ENCODE measurements at places on chromosomes 4 and X.

DNA sequence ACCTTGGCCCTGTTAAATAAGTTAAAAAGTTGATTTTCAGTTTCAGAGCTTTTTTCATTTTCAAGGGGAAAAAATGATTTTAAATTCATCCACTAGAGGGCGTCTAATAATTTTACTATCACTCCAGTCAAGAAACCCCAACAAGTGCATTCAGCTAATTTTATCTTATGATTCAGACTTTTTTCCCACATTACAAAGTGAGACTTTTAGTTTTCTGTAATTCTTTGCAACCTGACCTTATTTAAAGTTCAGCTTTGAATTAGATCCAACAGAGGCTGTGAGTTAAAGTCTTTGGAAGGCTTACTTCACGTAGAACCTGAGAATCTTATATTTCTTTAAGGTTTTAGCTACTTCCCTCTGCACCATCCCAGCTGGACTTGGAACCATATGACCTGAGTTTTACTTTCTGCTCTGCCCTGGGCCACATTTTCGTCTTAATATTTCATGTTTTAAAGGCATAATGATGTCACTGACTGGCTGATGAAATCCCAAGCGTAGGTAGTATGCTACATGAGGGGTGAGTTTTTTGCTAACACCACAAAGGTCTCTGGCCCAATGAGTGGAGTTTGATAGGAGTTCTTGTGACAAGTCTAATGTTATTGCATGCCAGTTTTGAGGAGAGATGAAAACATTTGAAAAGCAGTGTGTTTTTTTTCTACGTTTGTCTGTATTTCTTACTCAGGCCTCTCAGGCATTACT lies 7.2 kb downstream of the GNRHR start:
- DNase-seq, result no peak

- no peak for DNase-seq
Measured at GRCh38 chr4:151760002-151760401, 805 bp downstream of the GATB start.

GRCh38 chr4:158581161-158581560 lies 59.5 kb downstream of the RXFP1 start:
- no peak for DNase-seq

- DNase-seq, result no peak
Measured at GRCh38 chrX:127085939-127086338, 266.4 kb downstream of the PRR32 start.

DNA sequence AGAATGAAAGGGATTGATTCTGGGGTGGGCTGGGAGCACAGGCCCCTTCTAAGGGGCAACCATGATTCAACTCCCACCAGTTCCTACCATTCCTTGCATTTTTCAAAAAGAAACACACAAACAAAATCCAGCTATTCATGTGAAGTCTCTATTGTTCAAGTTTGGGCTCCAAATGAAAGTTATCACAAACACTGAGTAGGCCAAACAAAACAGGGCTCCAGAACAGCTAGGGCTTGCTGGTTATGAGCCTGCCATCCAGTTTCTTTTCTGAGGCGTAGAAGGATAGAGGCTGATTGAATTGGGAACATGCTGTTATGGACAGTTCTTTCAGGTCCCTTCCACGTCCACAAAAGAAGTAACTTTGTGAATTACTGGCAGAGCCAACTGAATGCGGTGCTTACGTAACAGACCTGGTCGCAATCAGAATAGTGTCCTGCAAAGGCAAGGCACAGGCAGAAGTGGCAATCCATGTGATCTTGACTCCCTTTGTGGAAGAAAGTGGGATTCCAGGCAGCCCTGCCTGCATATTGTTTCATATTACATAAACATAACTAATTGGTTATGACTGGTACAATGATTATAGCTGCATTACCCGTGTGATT lies 244.5 kb downstream of the SCFD2 start:
- no peak for DNase-seq

DNA sequence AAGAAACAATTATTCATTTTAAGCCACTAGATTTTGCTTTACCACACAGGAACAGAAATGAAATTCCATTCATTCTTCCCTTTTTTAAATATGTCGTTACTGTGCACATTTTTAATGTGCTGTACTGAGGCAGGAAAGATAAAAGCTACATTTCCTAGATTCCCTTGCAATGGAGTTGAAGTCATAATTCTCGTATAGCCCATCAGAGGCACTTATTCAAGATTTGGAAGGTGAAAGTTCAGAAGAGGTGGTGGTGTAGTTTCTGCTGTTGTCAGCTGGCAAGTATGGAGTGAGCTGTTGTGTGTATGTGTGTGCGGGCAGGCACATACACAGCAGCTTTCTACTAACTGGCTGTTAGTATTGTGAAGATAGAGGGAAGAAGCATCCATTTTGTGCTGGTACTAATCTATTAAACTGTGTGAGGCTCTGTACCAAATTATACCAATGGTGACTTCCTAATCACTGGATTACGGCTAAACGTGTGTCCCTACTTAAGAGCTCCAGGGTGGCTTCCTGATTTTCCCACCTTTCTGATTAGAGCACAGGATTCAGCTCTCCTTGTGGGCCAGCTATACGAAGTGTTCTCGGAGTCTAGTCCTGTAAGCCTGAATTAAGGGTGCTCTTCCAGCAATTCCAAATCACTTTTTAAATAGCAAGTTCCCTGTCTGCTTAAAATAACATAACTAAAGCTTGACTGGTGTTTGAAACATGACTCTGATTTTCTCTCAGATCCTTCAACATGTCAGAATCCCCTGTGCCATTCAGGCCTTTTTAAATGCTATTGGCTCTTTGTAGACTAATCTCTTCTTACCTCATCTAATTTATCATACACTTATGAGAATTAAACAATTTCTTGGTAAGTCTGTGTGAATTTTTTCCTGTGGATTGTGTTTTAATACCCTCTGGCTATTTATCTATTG lies 43.8 kb downstream of the PDS5A start:
- DNase-seq, result no peak

DNA sequence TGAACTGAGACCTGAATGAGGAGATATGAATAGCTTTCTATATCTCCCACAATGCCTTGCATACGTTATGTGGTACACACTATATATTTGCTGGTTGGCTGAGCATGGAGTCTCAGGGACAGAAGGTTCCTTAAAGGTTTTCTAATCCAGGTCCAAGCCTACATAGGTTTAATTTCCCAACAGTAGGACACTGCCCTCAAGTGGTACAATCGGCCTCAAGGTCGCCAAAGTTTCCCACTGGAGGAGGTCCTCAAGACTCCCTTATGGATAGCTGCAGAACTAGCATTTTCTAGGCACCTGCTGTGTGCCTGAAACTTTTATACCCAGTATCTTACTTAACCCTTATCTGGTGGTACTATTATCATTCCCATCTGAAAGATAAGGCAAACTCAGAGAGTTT lies 21.0 kb upstream of the EFNB1 start:
- no peak for DNase-seq

GRCh38 chr4:158055668-158056067 lies 117.2 kb downstream of the GASK1B start:
- DNase-seq, result no peak

GRCh38 chr4:23814587-23814986 lies 75.3 kb downstream of the PPARGC1A start:
- no peak for DNase-seq

GRCh38 chrX:135434258-135435138 lies 12.8 kb downstream of the SMIM10L2A start:
- DNase-seq, result no peak

DNA sequence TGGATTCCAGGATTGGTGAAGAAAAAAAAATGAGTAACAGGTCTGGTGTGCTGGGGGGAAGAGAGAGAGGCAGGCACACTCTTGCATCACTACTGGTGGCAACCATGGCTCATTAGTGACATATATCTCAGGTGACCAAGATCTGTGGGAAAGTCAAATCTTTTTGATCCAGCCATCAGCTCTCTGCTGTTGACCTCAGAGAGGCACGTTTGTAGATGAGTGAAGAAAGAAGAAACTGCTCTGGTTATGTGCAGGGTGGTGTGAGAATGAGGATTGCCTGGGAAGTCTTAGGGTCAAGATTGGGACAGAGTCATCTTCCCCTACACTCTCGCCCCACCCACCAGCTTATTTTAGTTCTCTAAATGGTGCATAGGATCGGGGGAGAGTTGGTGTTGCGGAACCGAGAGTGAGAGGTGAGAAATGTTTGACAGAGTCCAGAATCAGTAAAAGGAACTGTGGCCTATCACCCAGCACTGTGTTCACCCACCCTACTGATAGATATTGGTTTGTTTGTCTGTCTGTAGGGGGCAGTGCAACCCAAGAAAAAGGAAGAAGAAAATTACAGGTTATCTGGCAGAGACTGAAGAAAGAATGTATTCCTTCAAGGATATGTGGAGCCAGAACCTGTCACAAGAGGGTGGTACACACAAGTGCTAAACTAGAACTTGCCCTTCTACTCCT lies 21.9 kb downstream of the ARMCX6 start:
- DNase-seq, result no peak

- DNase-seq, result no peak
Measured at GRCh38 chr4:54898056-54898562, 227.3 kb downstream of the KDR start.

GRCh38 chr4:176967586-176967985 lies 174.9 kb upstream of the VEGFC start:
- DNase-seq, result no peak

DNA sequence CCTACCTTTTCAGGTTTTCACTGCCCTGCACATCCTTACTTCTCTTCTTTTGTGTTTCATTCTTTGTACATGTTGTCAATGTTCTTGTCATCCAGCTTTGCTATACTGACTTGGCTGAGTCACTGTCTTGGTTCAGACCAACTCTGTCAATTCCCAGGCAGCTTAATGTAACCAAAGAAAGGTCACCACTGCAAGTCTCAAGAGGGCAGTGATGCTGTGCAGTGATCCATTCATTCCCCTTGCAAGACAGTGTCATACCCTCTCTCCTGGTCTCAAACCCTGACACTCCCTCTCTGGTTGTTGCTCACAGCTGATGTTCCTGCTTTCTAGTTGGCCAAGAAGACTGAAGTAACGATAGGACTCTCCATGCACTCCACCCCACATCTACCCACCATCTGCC lies 17.5 kb downstream of the RAB39B start:
- DNase-seq, result no peak

DNA sequence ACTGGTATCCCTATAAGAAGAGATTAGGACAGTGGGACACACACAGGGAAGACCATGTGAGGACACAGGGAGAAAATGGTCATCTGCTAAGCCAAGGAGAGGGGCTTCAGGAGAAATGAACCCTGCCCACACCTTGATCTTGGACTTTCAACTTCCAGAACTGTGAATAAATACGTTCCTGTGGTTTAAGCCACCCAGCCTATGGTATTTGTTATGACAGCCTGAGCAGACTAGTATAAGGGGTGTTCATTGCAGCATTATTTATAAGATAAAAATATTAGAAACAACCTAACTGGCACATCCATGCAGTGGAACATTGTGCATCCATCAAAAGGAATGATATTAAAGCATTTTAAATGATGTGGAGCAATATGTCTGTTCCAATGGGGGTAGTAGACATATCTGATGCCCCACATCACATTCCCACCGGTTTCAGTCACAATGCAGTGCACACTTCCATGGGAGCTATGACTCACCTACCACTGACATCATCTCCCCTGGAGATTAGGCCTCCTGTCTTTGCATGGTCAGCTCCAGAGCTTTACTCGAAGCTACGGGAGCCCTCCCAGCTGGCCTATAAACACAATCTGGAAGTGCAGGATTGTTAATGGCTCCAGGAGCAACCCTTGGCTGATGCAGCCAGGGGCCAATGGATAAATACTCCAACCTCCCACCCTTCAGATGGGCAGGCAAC lies 38.9 kb upstream of the MAMLD1 start:
- DNase-seq, result no peak

DNA sequence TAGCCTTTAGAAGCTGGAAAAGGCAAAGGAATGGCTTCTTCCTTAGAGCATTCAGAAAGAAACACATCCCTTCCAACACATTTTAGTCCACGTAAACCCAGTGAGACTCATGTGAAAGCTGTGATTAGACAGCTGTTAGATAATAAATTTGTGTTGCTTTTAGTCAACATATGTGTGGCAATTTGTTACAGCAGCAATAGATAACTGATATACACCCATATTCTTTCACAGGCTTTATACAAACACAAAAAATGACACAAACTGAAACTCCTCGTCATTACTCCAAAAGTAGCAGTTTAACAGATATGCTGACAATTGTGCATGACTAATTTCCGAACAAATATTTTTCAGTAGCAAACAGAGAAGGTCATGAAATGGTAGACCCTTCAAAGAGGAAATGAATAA lies 65.3 kb downstream of the ANTXR2 start:
- DNase-seq, result no peak

DNA sequence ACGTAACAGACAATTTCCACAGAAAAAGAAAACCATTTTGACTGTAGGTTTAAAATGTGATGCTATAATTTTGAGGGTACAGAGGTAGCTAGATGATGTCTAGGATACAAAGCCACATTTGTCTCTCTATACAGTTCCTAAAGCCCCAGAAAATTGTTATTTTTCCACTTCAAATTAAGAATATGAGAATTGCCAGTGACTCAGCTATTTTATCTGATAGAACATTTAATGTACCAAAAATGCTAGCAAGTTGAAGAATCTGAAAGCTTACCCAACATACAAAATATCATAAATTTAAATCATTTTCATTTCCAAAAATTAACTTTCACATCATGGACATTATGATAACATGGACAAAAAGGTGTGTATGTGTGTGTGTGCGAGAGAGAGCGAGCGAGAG lies 148.0 kb downstream of the CAMK2D start:
- no peak for DNase-seq

GRCh38 chr4:86380181-86380724 lies 20.4 kb upstream of the MAPK10 start:
- no peak for DNase-seq

DNA sequence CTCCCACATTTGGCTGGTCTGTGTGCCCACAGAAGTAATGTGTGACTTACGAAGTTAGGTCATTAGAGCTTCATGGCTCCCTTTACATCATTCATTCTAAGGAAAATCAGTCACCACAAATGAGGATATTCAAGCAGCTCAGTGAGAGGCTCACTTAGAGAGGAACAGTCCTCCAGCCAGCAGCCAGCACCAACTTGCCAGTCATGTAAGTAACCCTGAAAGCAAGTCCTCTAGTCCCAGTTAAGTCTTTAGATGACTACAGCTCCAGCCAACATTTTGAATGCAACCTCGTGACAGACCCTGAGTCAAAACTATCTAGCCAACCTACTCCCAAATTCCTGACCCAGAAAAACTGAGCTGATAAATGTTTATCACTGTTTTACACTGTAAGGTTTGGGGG lies 71.3 kb downstream of the LRBA start:
- DNase-seq, result no peak

DNA sequence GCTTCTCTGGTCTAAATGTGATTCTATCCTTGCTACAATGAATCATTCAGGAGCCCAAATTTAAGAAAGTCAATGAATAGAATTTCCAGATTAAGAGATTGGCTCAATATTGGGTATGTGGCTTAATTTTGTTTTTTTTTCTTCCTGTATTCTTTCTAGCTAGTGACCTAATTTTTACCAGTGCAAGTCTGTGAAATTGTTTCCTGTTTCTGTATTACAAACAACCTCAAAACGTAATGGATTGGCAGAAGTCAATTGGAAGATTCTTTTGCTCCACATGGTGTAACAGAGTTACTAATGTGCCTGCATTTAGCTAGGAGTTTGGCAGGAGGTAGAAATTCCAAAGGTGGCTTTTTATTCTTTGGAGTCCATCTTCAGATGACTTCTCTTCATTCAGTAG lies 17.6 kb downstream of the DYNLT3 start:
- DNase-seq, result no peak

Data from tibial artery (tissue), 4 donors.